Hypothalamus (tissue), 51 donors: ENCODE measurements at places on chromosomes 12 and 14.
A peak's percentile ranks its signal among the peaks of the same experiment; 100 is the strongest.

DNA sequence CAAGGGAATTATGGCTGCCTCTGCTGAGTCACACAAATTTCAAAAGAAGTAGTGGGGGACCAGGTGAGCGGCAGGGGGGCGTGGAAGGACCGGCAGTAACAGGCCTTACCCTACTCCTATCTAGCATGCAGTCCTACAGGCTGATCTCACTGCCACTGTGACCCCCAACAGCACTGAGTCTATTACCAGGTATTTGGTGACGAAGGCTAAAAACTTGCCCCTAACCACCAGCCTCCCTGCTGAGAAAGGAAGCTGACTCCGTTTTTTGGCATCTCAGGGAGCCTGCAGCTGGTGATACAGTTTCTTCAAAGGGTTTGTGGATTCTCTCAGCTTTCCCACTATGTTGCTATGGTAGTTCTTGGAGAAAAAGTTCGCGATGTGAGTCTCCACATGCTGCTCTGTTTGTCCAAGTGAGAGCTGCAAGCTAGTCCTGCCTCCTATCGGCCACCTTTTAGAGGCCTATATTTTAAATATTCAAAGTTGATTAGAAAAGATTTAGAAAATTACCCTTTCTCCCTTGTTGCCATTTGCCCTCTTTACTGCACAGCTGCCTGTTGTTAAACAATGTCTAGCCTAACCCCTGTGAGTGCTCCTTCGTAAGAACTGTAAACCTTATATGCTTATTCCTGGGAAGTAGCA is 57.1 kb upstream of the SLCO1B1 start:
- no peak for DNase-seq

GRCh38 chr14:74905595-74906142 is 17.4 kb downstream of the RPS6KL1 start:
- peak; percentile 62 for DNase-seq

DNA sequence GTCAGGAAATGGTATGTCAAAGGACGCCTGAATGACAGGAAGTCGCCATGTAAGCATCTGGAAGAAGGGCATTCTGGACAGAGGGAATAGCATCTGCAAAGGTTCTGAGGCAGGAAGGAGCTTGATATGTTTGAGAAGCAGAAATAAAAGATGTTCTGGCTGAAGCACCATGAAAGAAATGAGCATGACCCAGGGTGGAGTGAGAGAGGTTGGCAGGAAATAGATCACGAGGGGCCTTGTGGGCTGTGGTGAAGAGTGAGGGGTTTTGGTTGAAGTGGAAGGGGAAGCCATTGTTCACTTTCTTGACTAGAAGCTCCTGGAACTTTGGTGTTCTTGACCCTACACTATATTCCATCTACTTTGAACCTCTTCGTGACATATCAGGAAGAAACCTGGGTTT is 99.4 kb upstream of the PARP11 start:
- no peak for DNase-seq

DNA sequence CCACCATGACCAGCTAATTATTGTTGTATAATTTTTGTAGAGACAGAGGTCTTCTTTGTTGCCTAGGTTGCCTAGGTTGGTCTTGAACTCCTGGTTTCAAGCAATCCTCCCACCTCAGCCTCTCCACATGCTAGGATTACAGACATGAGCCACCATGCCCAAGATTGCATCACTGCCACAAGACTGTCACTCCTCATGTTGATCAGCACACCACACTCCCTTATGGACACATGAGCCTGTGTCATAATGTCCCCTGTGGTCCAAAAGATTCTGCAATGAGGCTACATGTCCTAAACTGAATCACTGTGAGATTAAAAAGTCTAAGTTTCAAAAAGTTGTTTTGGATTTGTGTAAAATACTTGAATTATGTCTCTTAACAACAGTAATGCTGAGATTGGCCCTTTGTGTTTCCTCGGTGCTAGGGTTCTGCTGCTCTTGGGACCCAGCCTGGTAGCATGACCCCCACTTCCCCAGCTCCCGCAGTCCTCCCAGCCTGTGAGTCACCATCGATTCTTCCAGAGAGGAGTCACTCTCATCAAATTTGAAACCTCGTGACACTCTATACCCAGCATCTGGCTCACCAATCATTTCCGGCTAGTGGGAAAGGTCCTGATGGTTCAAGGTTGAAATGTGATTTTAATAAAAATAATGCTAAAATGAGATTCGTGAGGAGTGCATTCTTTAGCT is 890.9 kb downstream of the VRK1 start:
- DNase-seq = no peak
